ENCODE measurements at places on chromosomes 2 and 18. TPM values are rescaled to one million over a fixed set of nuclear protein-coding genes. Genes with fewer than 3 reads are reported as not detected.

The RAPH1 gene
- 0.74 TPM for total RNA-seq

GRCh38 chr2:12556762-12557161 is 160.0 kb upstream of the TRIB2 start:
- no peak for DNase-seq
- H3K27ac ChIP-seq = no peak overlapping the region
- peaks cover 11% of the 10 kb centered on the region for H3K4me1 ChIP-seq
- H3K36me3 ChIP-seq = no peaks in the 10 kb centered on the region

The TUBB8B gene
- total RNA-seq = not detected

The SRD5A2 gene
- not detected for total RNA-seq

The ZNF514 gene
- total RNA-seq = 26.7 TPM

GRCh38 chr2:23423062-23423872 is 38.3 kb downstream of the KLHL29 start:
- H3K4me3 ChIP-seq = no peak overlapping the region
- no peaks in the 10 kb centered on the region for H3K36me3 ChIP-seq
- H3K27me3 ChIP-seq = no peaks in the 10 kb centered on the region

The FSHR gene
- not detected for total RNA-seq

DNA sequence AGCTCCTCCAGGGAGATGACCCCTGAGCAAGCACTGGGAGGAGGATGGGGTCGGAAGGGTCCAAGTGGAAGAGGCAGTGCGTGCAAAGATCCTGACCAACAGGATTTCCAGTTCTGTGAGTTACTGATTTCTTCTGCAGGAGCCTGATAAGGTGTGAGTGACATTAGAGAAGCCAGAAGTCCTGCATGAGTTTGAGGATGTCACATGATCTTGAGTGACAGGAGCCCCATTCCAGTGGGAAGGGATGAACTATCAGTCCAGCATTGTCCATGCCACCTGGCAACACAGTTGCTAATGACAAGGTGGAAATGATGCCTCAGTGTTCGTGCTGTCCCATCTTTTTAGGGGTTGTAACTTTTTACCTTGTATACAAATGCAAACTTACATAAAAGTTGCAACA is 285.1 kb upstream of the HDAC4 start:
- no peaks in the 10 kb centered on the region for H3K4me1 ChIP-seq
- no peak overlapping the region for H3K4me3 ChIP-seq
- no peaks in the 10 kb centered on the region for H3K36me3 ChIP-seq
- H3K27me3 ChIP-seq = peaks cover 15% of the 10 kb centered on the region
- H3K27ac ChIP-seq = no peak overlapping the region

The PIEZO2 gene
- total RNA-seq = not detected
